ENCODE measurements at places on chromosomes 3 and 15. TPM values are rescaled to one million over a fixed set of nuclear protein-coding genes. Genes with fewer than 3 reads are reported as not detected.

TMIE gene
- total RNA-seq, result not detected

GMPS gene
- 279 TPM for total RNA-seq

CASR gene
- total RNA-seq, result not detected

CCR2 gene
- total RNA-seq, result not detected

SPATA12 gene
- total RNA-seq, result 0.12 TPM

CCDC33 gene
- total RNA-seq, result 1.9 TPM

B3GALNT1 gene
- 13.8 TPM for total RNA-seq

CACNA2D3 gene
- total RNA-seq, result 0.43 TPM

SLC27A2 gene
- total RNA-seq, result 2.1 TPM

GOLGA6L10 gene
- total RNA-seq, result 1.3 TPM

TOPAZ1 gene
- not detected for total RNA-seq

SEMA6D gene
- 12.5 TPM for total RNA-seq

CIB2 gene
- 52.0 TPM for total RNA-seq

CLSTN2 gene
- total RNA-seq, result 0.22 TPM

MFN1 gene
- 62.5 TPM for total RNA-seq

CCRL2 gene
- not detected for total RNA-seq

CCR5 gene
- total RNA-seq, result not detected

ENTPD3 gene
- not detected for total RNA-seq

DUOX2 gene
- not detected for total RNA-seq

ACSBG1 gene
- 0.11 TPM for total RNA-seq

GPR171 gene
- not detected for total RNA-seq

PPP1R14D gene
- not detected for total RNA-seq

PLD1 gene
- 0.21 TPM for total RNA-seq

TMEM202 gene
- total RNA-seq, result not detected

NEK10 gene
- 0.54 TPM for total RNA-seq

C3orf52 gene
- 2.4 TPM for total RNA-seq

IL16 gene
- 0.09 TPM for total RNA-seq

All from neural progenitor cell (in vitro differentiated cells).